ENCODE measurements at places on chromosomes 13 and 19.

- DNase-seq: no peak
These were observed 193.7 kb upstream of the RXFP2 start for GRCh38 chr13:31545616-31546015.

GRCh38 chr13:30593001-30593400 is 24.7 kb upstream of the USPL1 start:
- no peak for DNase-seq

- no peak for DNase-seq
These were observed 118.5 kb upstream of the SERTM1 start for GRCh38 chr13:36555151-36555986.

DNA sequence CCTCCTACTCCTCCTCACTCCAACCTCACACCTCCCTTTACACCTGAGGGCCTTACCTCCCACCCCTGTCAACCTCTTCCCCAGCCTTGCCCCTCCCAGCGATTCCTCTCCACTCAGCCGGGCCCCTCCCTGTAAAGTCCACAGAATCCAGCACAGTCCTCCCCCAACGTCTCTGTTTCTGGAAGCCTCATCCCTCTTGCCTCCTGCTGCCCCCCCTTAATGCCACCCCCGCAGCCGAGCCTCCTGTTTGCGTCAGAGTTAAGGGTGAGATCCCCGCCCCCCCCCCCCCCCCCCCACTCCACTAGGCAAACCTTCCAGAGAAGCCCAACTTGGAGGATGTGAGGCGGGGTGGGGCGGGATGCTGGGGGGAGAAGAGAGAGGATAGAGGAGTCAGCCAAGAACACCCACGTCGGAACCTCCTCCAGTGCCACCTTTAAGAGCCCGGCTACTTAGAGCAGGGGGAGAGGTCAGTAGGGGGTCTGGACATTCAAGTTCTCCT is 2.1 kb downstream of the UNC13A start:
- no peak for DNase-seq

DNA sequence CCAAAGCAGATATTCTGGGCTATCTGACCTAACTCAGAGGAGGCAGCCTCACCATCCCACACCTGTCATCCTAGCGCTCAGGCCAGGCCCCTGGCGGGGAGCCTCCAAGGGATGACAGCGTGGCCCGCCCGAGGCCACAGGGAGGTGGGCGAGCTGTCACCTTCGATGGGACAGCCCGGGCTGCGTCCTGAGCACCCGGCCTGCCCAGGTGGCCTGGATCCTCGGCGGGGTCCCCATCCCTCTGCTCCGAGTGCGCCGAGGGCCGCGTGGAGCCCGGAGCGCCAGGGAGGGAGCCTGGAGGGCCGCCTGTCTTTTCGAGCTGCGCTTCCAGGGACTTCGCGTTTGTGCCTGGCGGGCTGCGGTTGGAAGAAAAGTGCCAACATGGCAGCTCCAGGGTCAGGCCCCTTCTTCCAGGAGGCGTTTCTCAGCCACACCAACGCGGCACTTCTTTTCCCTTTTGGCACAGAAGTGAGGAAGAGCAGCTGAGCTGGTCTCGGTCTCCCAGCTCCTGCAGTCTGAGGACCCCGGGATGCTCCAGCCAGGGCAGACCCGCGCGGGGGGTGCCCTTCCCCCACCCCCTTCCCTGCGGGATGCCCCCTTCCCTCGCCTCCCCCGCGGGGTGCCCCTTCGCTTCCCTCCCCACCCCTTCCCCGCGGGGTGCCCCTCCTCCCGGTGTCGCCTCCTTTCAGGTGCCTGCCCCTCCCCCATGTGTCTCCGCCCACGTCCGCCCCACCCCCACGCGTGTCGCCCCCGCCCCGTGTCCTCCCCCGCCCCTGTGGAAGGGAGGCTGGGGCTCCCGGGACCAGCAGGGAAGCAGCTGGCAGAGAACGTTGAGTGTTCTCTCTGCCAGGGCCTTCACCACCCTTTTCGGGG is 42.3 kb downstream of the GJA3 start:
- no peak for DNase-seq

DNA sequence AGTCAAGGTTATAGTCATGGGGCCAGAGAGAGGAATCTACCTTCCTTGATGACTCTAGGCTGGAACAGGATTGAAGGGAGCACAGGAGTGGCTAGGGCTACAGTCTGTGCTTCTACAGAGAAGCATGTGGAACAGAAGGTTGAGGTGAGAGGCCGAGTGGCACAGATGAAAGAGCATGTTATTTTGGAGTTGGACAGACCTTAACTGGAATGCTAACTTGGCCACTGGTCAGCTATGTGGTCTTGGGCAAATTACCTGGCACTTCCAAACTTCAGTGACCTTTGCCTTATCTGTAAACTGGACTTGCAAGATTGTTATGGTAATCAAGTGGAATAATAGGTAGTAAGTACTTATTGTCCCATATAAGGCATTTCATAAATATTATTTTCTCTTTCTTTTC is 252.7 kb downstream of the KCNRG start:
- DNase-seq: no peak

DNA sequence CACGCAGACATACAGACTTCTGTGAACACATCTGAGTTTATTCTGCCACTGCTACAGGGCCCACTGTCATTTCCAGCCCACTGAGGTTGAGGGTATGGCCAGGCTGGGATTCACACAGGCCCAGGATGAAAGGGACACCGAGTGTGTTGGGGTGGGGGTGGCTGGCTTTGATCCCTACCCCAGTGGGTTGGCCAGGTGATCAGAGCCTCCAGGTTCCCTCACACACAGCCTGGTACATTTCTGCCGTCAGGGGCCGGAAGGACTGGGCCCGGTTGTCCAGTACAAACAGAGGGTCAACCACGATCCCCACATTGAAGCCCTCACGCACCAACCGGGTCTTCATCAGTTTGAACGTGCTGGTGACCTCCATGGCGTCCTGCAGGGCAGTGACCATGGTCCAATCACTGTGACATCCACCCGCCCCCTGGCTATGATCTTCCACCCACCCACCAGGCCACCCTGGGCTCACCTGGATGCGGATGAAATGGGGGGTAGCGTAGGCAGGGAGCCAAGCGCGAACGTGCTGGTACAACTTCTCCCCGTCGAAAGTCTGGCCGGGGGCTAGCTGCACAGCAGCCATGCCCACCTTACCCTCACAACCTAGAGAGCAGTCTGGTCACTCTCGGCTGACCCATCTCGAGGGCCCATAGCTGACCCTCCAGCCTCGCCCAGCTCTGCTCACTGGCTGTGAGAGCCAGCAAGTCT is 13.3 kb downstream of the SLC27A5 start:
- DNase-seq: no peak

DNA sequence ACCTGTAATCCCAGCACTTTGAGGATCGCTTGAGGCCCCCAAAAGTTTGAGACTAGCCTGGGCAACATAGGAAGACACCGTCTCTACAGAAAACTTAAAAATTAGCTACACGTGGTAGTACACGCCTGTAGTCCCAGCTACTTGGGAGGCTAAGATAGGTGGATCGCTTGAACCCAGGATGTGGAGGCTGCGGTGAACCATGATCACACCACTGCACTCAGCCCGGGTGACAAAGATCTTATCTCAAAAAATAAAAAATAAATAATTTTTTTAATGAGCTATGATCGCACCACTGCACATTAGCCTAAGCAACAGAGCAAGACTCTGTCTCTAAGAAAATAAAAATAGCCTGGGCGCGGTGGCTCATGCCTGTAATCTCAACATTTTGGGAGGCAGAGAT is 6.6 kb downstream of the RCBTB2 start:
- DNase-seq: no peak

DNA sequence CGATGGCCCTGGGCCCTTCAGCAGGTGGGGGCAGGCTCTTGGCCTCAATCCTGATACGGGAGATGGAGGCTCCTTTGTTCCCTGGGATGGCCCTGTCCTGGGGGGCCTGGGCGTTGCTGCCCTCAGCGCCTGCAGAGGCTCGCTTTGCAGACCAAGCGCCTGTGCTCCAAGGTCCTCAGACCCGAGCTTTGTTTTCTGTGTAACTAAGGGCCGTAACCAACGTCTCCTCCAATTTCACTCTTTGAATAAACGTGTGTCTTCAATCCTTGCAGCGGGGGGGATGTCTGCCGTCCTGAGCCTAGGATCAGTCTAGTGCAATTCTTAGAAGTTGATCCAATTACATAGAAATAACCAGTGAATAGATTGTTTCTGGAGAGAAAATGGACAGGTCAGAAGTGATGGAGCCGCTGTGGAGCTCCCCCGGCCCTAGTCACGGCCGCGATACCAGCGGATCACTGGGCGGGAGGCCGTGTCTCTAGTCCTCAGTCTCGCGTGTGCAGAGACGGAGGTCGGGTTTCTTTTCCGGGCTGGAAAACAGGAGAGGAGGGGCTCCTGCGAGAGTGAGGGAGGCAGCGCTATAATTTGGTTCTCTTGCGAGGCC is 5.3 kb downstream of the PTBP1 start:
- DNase-seq: no peak

DNA sequence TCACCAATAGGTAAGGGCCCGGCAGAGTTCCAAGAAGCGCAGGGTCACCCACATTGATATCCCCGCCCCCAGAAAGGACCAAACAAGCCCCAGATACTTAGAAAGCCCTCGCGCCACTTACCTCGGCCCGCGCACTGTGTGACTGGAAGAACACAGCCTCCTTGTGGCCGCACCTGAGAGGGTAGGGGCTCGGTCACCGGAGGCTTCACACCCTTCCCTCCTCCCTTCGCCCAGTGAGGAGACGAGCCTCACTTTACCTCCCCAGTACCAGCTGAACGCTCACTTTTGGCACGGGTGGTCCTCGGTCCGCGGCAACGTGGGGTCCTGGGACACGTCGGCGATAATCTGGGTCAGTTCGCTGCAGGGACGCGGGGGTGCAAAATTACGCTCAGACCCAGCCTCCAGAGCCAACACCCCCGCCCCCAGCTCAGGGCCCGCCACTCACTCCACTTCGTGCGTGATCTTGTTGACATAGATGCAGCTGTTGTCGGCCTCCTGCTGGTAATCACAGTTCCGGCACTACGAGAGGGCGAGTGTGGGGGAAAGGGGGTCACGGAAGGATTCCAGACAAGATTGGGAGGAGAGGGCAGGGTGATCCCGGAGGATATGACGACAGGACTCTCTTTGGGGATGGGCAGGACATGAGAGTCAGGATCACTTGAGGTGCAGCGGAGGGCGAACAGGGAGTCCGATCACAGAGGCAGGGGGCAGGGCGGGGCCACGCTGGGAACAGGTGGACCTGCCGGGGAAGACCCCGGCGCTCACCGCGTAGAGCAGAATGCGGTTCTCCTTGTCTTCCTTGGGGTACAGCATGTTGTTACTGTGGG is 568 bp downstream of the POLR2I start:
- peak; percentile 50 for DNase-seq

- DNase-seq: no peak
These were observed 955.5 kb upstream of the PCDH9 start for GRCh38 chr13:68185444-68186141.

GRCh38 chr19:2112516-2113320 is 16.0 kb downstream of the IZUMO4 start:
- no peak for DNase-seq

DNA sequence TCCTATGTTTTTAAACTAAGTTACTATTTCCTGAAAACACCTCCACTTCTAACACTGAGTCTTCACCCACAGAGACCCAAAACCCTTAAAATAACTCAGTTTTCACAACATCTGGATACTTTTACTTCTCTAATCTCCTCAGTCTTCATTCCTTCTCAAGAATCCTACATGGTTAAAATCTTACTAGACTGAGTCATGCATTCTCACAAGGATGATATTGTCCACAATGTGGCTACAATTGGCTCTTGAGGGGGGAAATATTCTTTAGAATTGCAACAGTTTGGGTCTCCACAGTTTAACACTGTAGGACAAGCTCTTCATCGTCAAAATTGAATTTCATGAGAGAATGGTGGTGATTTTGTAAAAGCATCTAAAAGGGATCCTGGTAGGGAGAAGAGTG is 397.1 kb downstream of the SLITRK5 start:
- DNase-seq: no peak

GRCh38 chr13:38814331-38814730 is 127.5 kb downstream of the FREM2 start:
- DNase-seq: no peak

DNA sequence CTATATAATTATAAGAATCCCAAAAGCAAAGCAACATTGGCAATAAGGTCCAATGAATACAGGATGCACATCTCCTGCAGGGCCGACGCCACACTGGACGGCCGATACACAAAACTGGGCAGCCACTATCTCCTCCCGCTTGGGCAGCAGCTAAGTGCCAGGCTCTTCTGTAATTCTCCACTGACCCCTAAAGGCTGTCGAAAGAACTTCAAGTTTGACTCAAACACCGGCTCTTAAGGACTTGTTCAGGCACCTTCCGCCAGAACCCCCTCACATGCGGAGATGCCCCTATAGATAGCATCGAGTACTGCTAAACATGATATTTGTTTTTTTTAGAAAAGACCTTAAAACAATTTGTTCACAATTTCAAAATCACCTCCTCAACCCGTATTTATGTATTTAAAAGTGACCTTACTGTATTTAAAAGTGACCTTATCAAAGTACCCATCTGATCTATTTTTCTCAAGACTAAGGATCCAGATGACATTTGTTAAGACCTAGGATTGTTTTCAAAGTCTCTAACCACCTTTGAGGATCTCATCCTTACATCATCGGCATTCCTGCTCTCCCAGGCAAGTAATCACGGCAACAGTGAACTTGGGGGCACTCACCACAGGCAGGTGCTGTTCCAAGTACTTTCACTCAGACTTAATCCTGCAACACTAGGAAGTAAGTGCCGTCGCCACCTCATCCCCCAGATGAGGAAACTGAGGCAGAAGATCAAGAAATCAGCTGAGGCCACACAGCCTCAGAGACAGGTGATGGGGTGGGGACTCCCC is 77.8 kb downstream of the TUBGCP3 start:
- DNase-seq: peak; percentile 24

DNA sequence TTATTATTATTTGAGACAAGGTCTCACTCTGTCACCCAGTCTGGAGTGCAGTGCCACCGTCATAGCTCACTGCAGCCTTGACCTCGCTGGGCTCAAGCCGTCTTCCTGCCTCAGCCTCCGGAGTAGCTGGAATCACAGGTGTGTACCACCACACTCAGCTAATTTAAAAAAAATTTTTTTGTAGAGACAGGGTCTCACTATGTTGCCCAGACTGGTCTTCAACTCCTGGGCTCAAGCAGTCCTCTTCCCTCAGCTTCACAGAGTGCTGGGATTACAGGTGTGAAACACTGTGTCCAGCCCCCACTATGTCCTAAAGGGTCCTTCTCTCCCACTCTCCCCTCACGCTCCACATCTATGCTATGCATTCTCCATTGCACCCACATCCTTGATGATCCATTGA is 9.1 kb upstream of the TLE2 start:
- no peak for DNase-seq

GRCh38 chr13:102869948-102870676 is 24.3 kb downstream of the ERCC5 start:
- no peak for DNase-seq

DNA sequence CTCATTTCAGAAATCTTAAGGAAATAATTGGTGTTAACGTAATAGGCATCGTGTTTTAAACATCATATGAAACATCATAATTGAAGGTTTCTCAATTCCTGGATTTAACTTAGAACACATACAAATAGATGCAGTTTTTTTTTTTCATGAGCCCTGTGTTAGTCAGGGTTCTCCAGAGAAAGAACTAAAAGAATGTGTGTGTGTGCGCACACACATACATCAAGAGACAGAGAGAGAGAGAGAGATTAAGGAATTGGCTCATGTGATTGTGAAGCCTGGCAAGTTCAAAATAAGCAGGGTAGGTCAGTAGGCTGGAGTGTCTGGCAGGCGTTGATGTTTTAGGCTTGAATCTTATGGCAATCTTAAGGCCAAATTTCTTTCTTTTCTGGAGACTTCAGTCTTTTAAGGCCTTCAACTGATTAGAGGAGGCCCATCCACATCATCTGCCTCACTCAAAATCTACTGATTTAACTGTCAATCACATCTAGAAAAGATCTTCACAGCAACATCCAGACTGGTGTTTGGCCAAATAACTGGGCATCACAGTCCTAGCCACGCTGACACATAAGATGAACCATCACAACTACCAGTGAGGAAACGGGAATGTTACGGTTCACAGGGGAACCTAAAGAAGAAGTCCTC is 25.2 kb downstream of the SPATA13 start:
- DNase-seq: no peak
